ENCODE measurements at places on chromosomes 6 and 20. TPM values are rescaled to one million over a fixed set of nuclear protein-coding genes. Genes with fewer than 3 reads are reported as not detected.

- DNase-seq, result no peak
These were observed 56.1 kb upstream of the SGK1 start for GRCh38 chr6:134373993-134374392.

Gene GSTA3
- total RNA-seq, result not detected

Gene ENPP4
- total RNA-seq, result 19.6 TPM

- DNase-seq, result no peak
These were observed 12.7 kb upstream of the PSMF1 start for GRCh38 chr20:1105599-1106194.

Gene NRN1
- 38.3 TPM for total RNA-seq
